NAMALWA (cell line): ENCODE measurements at places on chromosomes 1 and 21.

- DNase-seq, result no peak
Measured at GRCh38 chr1:147214325-147214724, 10.8 kb downstream of the FMO5 start.

DNA sequence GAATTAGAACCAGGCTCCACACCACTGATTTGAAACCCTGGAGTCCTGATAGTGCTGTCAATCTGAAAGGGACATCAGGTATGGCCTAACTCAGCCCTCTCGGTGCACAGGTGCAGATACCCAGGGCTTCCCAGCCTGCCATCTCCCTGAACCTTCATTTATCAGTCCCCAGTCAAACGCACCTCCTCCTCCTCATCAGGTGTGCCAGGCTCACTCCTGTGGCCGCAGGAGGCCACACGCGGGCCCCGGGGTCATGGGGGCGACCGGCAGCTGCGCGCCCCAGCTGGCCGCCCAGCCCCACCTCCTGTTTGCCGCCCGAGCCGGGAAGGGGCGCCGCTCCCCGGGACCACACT, 572 bp downstream of the FUCA1 start:
- DNase-seq, result no peak

- DNase-seq, result no peak
Measured at GRCh38 chr21:34728479-34728878, 59.7 kb downstream of the CLIC6 start.

DNA sequence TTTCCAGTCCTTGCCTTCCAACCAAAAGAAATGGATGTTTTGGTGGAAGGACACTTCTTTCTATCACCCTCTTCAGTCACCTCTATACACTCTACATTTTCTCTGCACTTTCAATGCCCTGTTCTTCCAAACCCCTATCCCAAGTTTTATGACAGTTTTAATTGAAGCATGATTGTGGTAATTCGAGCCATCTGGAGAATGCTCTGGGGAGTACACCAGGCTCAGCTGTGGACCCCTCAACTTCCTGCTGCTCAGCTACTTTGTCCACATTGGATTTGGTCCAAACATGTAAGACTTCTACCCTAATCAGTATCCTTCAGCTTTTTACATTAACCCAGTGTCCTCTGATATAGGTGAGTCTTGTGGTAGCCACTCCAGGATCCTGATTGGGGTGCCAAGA, 129.6 kb downstream of the SYT2 start:
- no peak for DNase-seq
